Smooth muscle cell of trachea (primary cell): ENCODE measurements at places on chromosomes 2 and 18. TPM values are rescaled to one million over a fixed set of nuclear protein-coding genes. Genes with fewer than 3 reads are reported as not detected.

ACVR1C gene
- total RNA-seq, result 0.44 and 0.50 TPM in 2 replicates

ING5 gene
- 20.1 and 31.8 TPM in 2 replicates for total RNA-seq

C1QL2 gene
- total RNA-seq, result not detected in 2 replicates

CD207 gene
- total RNA-seq, result not detected in 2 replicates

MZT2B gene
- total RNA-seq, result 163 and 176 TPM in 2 replicates

SIX3 gene
- total RNA-seq, result not detected in 2 replicates

CRYGD gene
- total RNA-seq, result not detected in 2 replicates

DCDC2C gene
- not detected in 2 replicates for total RNA-seq

GPAT2 gene
- total RNA-seq, result 16.2 and 19.3 TPM in 2 replicates

PELI1 gene
- 4.9 and 6.6 TPM in 2 replicates for total RNA-seq

LAMA1 gene
- total RNA-seq, result 3.6 and 13.7 TPM in 2 replicates

CAPN10 gene
- 24.0 and 24.6 TPM in 2 replicates for total RNA-seq

SGPP2 gene
- total RNA-seq, result not detected in 2 replicates

FOXD4L1 gene
- 0.15 and 0.17 TPM in 2 replicates for total RNA-seq

SPATA3 gene
- total RNA-seq, result not detected in 2 replicates

KCNG2 gene
- 0.73 and 3.3 TPM in 2 replicates for total RNA-seq

HOXD13 gene
- total RNA-seq, result not detected in 2 replicates

SERPINB11 gene
- total RNA-seq, result not detected in 2 replicates

PPP1R1C gene
- 0.33 and 2.2 TPM in 2 replicates for total RNA-seq

NT5C1B gene
- total RNA-seq, result not detected in 2 replicates

ARHGAP15 gene
- not detected in 2 replicates for total RNA-seq

ORMDL1 gene
- total RNA-seq, result 63.0 and 66.3 TPM in 2 replicates

PPP4R3B gene
- 40.2 and 53.2 TPM in 2 replicates for total RNA-seq

DYNAP gene
- not detected in 2 replicates for total RNA-seq

RESP18 gene
- total RNA-seq, result not detected in 2 replicates

FECH gene
- total RNA-seq, result 30.5 and 39.5 TPM in 2 replicates

ICA1L gene
- 3.6 and 7.1 TPM in 2 replicates for total RNA-seq

LCT gene
- total RNA-seq, result under 0.01 TPM in 2 replicates

PSMA8 gene
- not detected in 2 replicates for total RNA-seq

TMEM247 gene
- not detected in 2 replicates for total RNA-seq

LRRC30 gene
- total RNA-seq, result not detected in 2 replicates

FSIP2 gene
- 0.15 and 0.50 TPM in 2 replicates for total RNA-seq

POTEF gene
- total RNA-seq, result not detected in 2 replicates

CREG2 gene
- total RNA-seq, result 0.44 and 0.83 TPM in 2 replicates
